ENCODE measurements at places on chromosomes 3 and 15.
A peak's percentile ranks its signal among the peaks of the same experiment; 100 is the strongest.

GRCh38 chr3:64067506-64068346 is 44.4 kb upstream of the PSMD6 start:
- DNase-seq = no peak

GRCh38 chr15:77944002-77944867 is 133.3 kb downstream of the TBC1D2B start:
- DNase-seq = peak; percentile 84

DNA sequence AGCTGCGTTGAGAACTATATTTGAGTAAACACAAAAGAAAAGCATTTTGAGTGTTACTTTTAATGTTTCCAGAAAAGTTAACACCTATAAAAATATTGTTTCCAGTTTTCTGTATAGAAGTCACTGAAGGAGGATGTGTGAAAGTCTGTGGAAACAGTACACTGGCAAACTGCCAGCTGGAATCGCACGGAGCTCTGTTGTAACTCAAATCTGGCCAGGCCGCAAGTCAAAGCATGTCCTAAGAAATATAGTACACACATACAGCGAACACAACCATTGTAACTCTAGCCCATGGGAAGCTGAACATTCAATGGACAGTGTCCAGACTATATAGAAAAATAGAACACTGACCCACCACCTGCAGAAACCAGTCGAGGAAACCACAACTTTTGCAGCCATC is 657.2 kb downstream of the FHIT start:
- peak; percentile 67 for DNase-seq

DNA sequence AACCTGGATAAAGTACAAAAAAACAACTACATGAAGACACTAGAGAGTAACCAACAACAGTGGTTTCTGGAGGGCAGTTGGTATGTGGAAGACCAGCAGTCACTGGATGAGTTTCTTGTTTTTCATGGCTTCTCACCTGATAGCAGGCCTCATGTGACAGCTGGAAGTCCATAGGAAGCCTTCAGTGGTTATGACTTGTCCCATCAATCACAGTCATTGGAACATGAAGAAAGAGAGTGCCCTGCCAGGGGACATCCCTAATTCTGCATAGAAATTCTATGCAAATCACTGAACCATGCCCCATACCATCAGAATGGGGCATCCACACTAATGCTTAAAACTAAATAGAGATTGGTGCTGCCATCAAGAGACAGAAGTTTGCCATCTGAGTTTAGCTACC is 81.6 kb downstream of the AKAP13 start:
- DNase-seq = no peak

DNA sequence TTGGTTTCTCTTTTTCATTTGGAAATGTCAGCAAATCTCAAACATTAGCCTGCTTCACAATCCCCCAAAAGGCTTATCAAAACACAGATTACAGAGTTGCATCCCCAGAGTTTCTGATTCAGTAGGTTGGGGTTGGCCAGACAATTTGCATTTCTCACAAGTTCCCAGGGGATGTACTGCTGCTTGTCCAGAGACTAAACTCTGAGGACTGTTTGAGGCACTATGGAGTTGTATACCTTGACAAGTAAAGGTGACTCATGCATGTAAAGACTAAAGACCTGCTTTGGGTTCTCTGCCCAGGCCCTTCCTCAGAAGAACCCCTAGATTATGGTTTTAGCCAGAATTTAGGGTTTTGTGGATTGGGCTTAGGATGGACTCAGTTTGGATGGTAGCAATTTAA is 151.1 kb upstream of the ARHGEF26 start:
- no peak for DNase-seq

GRCh38 chr3:169812332-169813235 is at the start of the genes LRRC34 and LRRIQ4:
Gene LRRC34, minus strand, starts transcription at chr3:169812904. Its CDS starts 356 bp downstream, at chr3:169812548.
Gene LRRIQ4, plus strand, starts transcription at chr3:169812870. Its CDS starts 9,052 bp downstream, at chr3:169821922.
- peak; percentile 65 for DNase-seq

- DNase-seq = no peak
Observed at GRCh38 chr3:11411956-11412355, 139.8 kb downstream of the ATG7 start.

- DNase-seq = no peak
Observed at GRCh38 chr3:160709477-160710182, 32.7 kb downstream of the ARL14 start.

DNA sequence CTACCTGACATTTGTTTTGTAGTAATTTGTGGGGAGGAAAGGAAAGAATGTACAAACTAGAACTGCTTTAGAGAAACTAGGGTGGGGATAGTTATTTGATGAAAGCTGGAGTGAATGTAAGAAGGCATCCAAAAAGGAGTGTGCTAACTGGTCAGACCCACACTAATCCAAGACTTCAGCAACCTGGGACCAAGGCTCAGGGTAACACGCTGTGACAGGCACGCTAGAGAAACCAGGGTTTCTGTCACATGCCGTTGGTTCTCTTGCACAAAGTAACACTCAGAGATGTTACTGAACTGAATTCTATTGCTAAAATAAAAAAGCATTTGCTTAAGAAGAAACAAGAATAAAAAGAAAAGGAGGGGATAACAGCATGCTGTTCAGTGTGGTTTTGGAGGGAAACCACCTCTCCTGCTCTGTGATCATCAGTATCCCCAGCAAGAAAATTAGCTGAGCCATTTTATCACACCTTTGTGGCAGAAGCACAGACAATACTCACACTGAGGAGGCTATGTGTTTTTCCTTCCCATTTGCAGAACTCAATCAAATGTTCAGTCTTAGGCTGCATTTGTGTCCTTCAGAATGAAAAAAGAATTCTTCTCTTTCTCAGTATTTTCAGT is 2.8 kb upstream of the CCDC80 start:
- no peak for DNase-seq

GRCh38 chr3:19559724-19560442 is 374.1 kb downstream of the EFHB start:
- no peak for DNase-seq

DNA sequence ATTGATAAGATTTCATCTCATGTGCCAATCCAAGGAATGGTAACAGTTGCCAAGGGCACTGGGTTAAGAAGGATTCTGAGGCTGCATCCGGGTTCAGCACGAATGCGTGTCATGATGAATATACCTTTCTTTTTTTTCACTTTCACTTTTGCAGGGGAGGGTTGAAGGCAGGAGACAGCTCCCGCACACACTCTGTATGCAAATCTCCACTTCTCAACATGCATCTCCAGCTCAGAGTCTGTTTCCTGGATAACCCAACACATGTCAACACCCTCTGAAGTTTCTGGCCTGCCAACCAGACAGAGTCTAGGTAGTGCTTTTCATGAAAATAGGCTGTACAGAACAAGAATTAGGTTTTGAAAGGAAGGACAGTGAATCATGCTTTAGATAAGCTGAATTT is 21.6 kb downstream of the B4GALT4 start:
- no peak for DNase-seq

- DNase-seq = peak; percentile 19
Observed at GRCh38 chr3:170751083-170751898, 118.7 kb downstream of the RPL22L1 start.

DNA sequence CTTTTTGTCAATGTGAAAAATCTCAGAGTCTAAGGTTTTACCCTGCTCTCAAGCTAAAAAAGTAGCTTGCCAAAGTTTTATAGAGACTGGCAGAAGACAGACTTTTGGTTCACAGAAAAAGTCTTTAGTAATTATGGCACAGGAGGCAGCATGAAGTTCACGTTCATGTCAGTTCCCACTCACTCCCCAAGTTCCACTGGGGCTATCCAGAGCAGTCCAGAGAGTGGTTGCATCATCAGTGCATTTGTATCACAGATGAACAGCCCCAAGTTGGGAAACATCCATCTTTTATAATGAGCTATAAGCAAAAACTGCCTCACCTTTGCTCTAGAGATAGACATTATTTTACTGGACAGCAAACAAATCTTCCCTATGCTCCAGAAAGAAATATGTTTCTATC is 454.1 kb upstream of the AGTR1 start:
- no peak for DNase-seq

- no peak for DNase-seq
Observed at GRCh38 chr3:51675201-51675611, 4.2 kb downstream of the TEX264 start.

GRCh38 chr3:71511037-71511436 is 72.5 kb downstream of the FOXP1 start:
- no peak for DNase-seq

DNA sequence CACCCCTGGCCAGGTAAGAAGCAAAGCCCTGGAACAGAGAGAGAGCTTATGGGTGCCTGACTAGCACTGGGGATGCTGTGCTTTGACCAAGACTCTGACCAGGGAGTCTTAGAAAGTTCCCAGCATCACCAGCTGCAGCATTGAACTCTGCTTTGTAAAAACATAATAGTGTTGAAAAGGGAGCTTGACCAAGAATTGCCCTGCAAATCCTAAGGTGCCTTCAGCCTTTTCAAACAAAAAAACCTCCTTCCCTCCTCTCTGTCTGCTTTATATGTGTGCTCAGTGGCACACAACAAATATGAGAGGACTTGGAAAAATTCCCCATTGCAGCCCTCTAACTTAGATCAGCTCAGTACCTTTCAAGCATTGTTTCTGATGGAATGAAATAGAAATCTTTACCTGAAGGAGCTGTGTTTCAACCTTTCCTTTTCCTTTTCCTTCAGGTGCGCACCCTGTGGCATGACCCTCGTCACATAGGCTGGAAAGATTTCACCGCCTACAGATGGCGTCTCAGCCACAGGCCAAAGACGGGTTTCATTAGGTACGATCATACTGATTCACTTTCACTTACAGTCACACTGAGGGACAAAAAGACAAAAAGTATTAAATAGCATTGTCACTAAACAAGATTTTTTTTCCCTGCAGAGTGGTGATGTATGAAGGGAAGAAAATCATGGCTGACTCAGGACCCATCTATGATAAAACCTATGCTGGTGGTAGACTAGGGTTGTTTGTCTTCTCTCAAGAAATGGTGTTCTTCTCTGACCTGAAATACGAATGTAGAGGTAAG is 13.0 kb downstream of the THBS1 start:
- DNase-seq = no peak

DNA sequence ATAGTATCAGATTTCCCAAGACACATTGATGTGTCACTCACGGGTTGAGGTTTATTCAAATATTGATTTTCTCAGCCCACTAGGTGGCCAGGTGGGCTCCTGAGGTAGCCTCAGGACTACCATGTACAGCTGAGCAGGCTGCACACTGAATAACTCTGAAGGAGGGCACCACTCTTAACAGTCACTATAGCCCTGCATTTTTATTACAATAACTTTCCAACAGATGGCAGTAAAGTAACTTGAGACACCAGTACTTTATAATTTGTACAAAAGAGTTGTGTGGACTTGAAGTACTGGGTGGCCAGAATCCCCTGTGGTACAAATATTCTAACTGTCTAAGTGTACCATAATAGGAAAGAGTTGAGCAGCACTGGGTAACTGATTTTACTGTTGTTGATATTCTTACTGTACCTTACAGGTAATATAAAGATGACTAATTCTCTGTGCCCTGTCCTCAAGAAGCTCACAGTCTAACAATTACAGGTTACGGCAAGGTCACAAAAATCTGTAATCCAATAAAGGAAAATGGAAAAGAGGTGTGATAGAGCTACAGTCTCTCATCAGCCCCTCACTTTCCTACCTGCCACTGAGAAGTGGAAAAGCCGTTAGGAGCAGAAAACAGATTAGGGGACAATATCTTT is 76.0 kb downstream of the ETFA start:
- no peak for DNase-seq

DNA sequence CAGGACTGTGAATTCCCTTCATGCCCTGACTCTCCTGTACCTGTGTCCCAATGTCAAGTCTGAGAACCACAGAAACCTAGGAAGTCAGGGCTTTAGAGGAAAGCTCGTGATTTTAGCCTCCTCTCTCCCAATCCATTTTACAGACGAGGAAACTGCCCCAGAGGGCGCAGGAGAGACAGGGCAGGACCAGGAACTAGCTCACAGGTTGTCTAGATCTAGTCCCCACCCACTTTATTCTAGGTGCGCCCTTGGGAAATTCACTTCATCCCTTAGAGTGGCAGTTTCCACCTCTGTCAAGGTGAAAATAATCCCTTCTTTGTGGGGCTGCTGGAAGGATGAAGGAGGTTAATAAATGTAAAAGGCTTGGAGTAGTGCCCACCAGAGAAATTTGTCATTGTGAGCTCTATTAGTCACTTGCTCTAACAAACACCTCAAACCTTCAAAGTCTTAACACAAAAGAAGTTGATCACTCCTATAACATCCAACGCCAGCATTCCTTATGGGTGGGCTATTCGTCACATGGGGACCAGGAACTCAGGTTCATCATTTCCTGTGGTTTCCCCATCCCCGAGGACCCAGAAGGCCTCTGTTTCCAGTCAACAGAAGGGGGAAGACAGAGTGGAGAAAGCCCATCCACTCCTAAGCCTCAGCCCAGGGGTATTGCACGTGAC is 282.3 kb downstream of the XXYLT1 start:
- DNase-seq = no peak

- DNase-seq = no peak
Observed at GRCh38 chr3:151015767-151016477, 43.4 kb upstream of the CLRN1 start.

GRCh38 chr3:184575701-184576100 is 14.1 kb downstream of the EPHB3 start:
- no peak for DNase-seq

GRCh38 chr3:41198046-41198445 is 1.3 kb upstream of the CTNNB1 start:
- DNase-seq = no peak

All from uterus (tissue), 4 donors.